Heart left ventricle (tissue), 16 donors: ENCODE measurements at places on chromosomes 6 and 20. TPM values are rescaled to one million over a fixed set of nuclear protein-coding genes. Genes with fewer than 3 reads are reported as not detected.

DNA sequence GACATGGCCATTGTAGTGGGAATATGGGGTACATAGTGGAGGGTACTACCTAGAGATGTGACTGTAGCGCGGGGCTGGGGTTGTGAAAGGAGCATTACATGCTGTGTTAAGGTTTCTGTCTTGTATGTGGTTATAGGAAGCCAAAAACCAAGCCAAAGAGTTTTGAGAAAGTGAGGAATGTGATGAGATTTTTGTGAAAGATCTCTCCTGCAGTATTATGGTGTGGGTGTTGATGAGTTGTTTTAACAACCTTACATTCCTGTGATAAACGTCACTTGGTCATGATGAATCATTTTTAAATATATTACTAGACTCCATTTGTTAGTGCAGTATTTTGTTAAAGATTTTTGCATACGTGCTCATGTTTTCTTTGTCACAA, 48.9 kb downstream of the ZFAND3 start:
- DNase-seq = no peak

Gene FAM83B
- 0.08 TPM for polyA plus RNA-seq

DNA sequence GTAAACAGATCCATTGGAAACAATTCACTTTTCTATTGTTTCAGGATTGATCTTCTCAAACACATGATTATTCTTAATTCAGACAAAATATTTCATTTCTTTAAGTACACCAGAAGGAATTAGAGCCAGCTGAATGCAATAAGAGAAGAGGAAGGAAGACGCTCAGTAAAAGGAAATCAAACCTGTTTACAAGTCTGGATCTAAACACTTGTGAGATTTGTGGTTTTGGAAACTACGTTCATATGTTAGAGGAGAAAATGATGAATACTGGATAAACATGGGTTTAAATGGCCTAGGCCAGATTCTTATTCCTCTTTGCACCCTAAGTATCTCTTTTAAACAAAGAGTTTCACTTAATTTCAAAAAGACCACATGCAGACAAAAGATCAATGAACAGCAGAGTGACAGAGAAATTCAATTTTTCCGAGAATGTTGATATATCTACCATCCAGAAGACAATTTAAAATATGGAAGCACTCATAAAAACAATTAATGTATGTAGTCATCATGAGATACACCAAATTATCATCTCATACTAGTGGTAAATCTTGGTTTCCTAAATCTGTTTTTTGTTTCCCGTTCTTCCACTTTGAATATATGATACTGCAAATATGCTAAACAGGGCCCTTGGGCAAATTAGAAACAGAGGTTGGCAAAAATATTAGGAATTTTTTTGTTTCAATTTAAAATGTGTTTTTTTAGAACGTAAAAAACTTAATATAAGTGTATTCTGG, 703.5 kb upstream of the CITED2 start:
- no peak for DNase-seq

DNA sequence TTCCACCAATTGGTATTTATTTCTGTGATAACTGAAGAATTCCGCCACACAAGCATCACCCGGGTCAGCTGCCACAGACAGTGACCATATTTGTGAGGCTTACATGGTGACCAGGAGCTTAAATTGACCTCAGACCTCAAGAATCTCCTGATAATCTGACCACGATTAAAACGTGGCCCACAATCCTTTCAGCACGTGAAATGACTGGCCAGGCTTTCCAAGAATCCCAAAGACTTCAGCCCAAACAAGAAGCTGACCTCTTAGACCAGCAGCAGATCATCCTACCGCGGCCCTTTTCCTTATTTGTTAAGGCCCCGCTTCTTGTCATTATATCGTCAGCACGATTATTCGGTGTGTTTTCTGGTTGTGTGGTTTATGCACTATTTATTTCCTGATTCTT, 45.6 kb upstream of the CD93 start:
- no peak for DNase-seq

DNA sequence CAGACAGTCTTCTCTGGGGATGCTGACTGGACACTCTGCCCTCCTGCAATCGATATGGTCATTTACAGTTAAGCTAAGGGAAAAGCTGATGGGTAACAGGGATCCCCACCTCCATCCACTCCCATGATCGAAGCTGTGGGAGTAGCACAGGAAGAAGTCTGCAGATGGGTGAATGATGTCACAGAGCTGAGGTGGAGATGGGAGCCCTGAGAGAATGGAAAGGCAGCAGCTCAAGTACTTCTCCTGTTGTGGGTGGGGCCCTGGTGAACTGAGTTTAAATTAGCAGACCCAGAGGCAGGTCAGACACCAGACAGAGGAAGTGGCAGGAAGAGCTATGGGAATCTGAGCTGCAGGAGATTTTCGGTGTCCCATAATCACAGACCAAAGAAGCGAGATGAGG, 29.0 kb downstream of the HDGFL1 start:
- DNase-seq = no peak

Gene SLC17A1
- not detected for polyA plus RNA-seq

Gene PRND
- polyA plus RNA-seq = not detected

DNA sequence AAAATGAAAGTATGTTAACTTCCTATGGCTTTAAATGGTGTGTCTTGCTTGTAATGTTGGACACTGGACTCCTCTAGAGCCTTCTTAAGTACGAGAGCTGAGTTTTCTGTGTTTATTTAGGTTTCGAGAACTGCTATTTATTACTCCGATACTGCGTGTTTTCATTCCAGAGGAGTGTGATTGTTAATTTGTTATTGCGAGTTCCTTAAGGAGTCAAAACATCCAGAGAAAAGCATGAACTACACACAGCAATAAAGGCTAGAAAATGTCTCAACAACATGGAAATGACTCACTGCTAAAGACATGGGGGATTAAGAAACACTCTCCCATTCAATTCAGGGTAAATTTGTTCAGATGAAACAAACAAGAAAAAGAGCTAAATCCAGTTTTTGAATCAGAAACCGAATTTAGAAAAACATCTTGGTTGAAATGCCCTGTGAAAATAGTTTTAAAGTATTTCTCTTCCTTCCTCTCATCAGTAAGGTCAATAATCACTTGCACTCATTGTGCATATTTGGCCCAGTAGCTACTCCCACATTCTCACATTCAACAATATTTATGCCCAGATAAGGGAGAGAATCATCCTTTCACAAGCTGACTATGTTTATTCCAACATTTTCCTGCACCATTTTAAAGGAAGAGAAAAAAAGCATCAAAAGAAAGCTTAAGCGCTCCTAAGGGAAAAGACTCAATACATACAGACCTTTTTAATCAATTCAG, 36.0 kb downstream of the ATXN1 start:
- DNase-seq = no peak

- no peak for DNase-seq
Measured at GRCh38 chr20:19628570-19629134, 129.4 kb upstream of the RIN2 start.

GRCh38 chr6:14807130-14807529, 438.7 kb upstream of the JARID2 start:
- DNase-seq = no peak

Gene BMP5
- 1.9 TPM for polyA plus RNA-seq
